ENCODE measurements at places on chromosomes 6 and 20. TPM values are rescaled to one million over a fixed set of nuclear protein-coding genes. Genes with fewer than 3 reads are reported as not detected.

GRCh38 chr6:145028144-145028818 lies 707.0 kb downstream of the EPM2A start:
- peak; percentile 43 for DNase-seq

Gene TRIM31
- total RNA-seq: not detected

- peak; percentile 84 for DNase-seq
These were observed 196.0 kb downstream of the BTBD3 start for GRCh38 chr20:12113468-12114371.

GRCh38 chr6:169700296-169700695 lies 1.5 kb downstream of the WDR27 start:
- peak; percentile 37 for DNase-seq

DNA sequence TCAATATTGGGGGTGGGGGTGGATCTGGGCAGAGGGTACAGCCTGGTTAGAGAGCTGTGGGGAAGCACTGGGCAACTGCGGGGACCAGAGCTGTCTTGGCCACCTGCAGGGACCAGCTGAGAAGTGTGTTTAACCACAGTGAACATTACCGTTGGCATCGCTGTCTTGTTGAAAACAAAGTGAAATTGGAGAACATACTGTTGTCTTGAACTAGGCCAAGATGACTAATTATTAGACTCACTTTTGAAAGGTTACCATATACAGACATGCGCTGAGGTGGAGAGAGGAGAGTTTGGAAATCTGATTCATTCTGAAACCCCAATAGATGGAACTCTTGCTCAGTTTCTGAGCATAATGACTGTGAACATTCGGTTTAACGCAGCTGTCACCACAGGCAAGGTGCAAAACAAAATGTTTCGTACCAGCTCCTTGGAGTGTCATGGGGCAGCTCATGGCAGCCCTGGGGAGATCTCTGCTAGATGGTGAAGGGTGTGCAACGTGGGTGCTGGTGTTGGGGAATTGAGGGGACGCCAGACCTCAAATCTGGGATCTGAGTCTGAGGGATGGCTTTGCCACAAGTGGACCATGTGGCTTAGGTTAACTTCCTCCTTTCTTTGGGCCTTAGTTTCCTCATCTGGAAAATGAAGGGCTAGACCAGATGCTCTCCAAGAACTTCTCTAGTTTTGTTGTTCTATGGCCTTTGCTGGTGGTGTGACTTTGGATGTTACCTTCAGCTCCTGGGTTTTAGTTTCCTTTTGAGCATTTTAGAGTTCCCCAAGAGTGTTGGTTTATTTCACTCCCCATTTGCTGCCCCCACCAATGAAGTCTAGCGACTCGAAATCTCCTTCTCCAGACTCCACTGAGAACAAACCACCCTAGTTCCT lies 24.6 kb upstream of the GTSF1L start:
- peak; percentile 65 for DNase-seq

Gene SSTR4
- total RNA-seq: not detected

GRCh38 chr20:58573986-58574385 lies 58.8 kb upstream of the APCDD1L start:
- no peak for DNase-seq

Gene CCM2L
- total RNA-seq: not detected

DNA sequence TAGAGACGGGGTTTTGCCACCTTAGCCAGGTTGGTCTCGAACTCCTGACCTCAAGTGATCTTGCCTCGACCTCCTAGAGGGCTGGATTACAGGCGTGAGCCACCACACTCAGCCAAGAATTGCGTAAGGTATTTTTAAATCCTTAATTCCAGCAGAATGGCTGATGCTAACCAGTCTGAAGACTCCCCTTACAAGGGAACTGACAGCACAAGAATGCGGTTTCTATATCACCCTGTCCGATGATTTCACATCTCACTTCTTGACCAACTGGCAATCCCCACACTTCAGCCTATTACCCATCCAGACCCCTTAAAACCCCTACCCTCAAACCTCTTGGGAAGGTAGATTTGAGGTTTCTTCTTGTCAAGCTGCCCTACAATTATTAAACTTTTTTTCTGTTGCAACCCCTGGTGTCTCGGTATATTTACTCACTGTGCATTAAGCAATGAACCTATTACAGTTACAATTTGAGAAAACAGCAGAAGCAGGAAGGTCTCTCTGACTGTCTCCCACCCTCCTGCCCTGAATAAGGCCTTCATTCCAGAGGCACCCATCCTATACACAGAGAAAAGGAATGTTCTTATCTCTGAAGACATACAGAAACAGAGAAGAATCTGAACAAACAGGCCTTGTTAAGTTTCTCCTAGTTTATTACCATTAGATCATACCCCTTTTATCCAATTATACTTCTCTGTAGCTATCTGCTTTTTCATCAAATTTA lies 164.9 kb downstream of the ARHGAP18 start:
- no peak for DNase-seq

Measured in fibroblast of the aortic adventitia (primary cell).